ENCODE measurements at places on chromosomes 1 and 21.
A peak's percentile ranks its signal among the peaks of the same experiment; 100 is the strongest.

GRCh38 chr1:22290157-22290556, 147.3 kb upstream of the WNT4 start:
- no peak for DNase-seq

DNA sequence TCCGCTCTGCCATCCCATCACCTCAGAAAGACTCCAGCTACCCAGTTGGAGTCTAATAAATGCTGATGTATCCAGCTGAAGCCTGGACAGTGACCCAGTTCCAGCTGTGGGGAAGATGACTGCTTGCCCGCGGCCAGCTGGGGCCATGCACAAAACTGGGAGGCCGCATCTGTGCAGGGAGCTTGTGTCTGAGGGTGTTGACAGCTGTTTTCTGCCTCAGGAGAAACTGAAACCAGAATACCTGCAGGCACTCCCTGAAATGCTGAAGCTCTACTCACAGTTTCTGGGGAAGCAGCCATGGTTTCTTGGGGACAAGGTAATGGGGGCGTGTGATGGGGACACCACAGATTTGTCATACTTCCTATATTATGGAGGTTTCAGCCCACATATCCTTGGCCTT, 3.2 kb downstream of the GSTM2 start:
- DNase-seq: no peak

DNA sequence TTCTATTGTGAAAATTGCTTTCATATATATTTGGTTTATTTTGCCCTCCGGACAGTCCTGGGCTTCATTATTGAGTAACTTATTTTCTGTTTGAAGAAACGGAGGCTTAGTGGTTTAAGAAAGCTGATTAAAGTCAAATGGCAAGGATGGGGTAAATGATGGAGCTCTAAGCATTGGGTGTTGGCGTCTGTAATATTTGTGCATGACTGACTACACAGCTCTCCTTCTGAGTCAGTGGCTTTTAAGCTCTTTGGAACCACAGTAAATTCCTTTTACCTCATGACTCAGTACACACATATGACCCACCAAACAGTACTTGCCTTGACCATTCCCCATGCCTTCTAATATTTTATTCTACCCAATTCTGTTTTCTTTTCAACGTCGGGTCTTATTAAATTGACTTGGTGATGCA, 21.0 kb downstream of the B3GALT5 start:
- DNase-seq: peak; percentile 95

DNA sequence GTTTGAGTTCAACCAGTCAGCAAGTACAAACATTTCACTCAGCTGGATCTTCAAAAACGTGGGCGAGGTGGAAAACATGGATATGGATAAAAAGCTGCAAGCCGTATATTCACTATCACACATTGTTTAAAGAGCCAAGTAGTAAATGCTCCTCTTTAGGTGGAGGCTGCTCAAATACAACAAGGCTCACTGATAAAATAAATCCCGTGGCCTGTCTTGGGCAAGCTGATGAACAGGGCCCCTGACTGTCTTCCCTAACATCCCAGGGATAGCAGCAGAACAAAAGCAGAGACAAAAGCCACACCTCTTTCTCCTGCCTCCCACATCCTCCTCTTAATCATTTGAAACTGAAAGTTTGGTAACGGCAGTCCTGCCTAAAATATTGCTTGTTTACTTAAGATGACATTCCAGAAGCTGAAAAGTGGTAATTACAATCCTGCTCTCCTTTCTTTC, 357.7 kb downstream of the TTLL7 start:
- peak; percentile 0 for DNase-seq

- no peak for DNase-seq
Observed at GRCh38 chr1:247840818-247841217, 878 bp downstream of the OR11L1 start.

DNA sequence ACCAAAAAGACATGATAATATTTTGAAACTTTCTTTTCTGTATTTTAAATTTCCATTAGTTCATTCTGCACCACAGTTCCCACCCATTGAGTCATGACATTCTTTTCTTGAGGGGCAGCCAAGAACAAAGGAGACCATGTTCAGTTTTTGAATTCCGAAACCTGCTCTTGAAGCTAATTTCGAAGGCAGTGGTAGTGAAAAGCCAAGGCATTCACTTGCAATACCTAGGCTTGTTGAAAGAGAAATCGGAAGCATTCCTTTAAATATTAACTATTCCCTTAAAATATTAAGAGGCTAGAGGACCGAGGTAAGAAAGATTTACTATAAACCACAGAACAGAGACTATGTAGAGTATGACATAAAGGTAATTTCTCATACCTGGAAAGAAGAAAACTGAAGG, 256.3 kb downstream of the ADGRL2 start:
- DNase-seq: no peak

DNA sequence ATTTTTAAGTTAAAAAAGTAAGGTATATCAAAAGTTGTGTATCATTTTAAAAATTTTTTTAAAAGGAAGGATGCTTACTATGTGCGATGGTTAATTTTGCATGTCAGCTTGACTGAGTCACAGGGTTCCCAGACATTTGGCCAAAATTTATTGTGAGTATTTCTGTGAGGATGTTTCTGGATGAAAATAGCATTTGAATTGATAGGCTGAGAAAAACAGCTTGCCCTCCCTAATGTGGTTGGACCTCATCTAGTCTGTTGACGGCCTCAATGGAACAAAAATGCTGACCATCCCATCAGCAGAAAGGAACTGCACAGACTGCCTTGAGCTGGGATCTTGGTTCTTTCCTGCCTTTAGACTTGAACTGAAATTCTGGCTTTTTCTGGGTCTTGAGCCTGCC, 724.5 kb downstream of the NCAM2 start:
- DNase-seq: no peak

DNA sequence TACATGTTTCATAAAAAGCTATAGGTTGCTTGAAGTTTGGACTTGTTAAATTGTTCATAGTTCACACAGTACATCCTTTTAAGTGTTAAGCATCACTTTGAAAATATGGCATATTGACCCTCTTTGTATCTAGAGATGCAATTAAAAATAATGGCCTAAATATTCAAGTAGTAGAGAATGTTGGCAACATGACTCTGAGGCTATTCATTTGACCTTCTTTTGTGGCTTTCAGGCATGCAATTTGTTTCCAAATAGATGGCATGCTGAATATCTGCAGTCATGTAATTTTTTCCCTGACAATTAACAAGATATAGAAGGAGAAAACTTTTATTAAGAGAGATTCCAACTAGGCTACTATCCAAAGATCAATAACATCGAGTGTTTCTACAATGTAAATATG, 230.5 kb upstream of the ZRANB2 start:
- DNase-seq: no peak

DNA sequence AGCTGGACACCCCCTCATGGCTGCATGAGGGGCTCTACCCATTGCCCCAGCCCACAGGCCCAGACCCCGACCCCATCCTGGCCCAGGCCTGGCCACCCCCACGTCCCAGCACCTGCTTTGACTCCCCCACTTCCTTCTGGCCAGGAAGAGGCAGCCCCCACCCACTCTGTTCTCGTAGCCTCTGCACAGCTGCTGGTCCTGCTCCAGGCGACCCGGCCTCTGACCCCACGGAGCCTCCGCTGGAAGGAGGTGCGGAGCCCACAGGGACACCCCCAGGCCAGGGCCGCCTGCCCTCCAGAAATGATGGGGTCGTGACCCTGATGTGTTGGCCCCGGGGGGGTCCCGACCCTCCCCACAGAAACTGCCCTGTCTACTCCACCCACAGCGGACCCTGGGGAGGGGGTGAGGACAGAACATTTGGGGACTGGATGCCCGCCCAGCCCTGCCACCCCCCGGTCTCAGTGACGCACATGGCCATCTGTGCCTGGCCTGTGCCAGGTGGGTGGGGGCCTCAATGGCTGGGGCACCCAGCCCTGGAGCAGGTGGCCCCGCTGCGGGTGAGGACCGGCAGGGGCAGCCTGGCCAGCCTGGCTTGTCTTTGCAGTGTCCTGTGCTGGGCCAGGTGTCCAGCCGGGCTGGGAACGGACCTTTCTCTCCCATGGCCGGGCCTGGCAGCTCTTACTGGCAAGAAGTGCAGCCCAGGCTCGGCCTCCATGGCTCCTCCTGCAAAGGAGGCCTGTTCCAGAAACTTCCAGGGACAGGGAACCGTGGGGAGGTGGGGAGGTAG, 78.6 kb downstream of the MORN1 start:
- DNase-seq: no peak

GRCh38 chr1:66256629-66257572, 277.1 kb upstream of the SGIP1 start:
- peak; percentile 59 for DNase-seq

DNA sequence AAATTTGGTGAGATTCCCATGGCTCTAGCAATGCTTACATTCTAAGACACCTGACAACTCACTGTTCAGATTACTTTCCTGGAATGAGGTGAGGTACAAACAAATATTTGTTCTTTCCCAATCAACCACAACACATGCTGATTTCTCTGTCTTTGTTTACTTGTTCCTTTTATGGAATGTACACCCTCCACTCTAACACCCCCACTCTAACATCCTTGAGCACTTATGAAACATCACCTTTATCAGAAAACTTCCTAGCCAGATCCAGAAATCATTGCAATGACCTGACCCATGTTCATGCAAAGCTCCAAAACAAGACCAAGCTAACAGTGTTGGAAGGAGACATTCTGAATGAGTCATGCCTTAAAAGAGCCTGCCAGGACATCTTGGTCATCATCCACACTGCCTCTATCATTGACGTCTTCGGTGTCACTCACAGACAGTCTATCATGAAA, 35.5 kb downstream of the HSD3B1 start:
- no peak for DNase-seq

DNA sequence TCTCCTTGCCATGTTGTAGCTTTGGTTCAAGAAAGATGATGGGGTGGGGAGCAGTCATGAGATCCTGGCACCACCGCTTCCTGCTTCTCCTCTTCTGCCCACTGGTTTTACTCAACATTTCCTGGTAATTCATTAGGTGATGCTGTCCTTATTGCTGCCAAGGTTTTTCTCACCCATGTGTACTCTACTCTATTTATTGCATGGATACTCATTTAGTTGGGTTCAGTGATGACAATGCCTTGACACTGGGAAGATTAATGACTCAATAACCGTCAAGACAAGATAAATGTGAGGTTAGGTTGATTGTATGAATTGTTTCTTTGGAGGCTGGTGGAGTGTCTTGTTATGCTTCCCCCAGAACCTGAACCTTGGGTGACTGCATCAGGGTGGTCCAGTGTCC, 484.2 kb downstream of the SIPA1L2 start:
- no peak for DNase-seq

DNA sequence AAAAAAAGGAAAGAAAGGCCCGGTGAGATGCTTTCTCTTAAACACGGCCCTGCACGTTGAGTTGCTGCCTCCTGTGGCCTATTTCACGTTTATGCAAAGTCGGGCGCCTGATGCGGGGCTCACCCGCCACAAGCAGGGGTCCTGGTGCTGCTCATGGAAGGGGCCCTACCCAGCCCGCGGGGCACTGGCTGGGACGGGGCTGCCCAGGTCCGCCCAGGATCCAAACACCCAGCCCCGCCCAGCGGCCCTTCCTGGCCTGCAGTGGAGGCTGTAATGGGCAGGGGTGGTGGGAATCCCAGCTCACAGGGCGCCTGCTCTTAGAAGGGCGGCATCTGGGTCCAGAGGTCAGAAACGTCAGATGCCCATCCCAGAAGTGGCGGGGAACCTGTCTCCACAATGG, 1.6 kb downstream of the COL6A2 start:
- peak; percentile 54 for DNase-seq

DNA sequence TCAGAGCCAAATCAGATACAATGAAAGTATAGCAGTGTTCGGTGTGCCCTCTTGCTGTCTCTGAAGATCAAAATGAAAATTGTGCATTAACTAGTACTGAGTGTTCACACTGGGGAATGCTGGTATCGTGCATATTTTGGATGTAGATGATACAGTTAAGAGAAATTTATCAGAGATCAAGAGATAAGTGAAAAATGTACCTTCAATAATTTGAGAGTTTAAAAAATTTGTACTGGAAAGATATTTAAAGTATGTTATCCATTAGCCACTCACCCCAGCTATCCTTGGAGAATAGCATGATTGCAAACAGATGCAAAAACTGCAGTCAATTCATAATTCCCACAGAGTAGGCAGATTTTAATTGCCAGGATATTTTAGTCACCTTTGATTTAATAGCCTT, 56.4 kb downstream of the GREM2 start:
- no peak for DNase-seq

GRCh38 chr1:46699666-46700065, 19.2 kb downstream of the EFCAB14 start:
- no peak for DNase-seq

DNA sequence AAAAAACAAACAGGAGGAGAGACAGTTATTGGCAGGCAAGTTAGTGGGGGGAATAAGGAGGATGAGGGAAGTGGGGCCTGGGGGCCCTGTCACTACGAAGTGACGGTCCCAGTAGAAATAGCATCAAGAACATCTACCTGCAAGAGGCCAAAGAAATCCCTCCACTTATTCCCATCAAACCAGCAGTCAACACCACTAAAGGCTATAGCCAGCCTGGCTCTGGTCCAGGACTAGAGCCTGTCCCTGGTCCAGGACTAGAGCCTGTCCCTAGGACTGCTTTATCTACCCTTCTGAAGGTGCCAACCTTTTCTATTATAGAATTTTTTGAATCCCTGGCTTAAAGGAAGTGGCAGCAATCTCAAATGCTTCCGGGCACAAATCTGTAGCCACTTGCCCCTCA, 3.2 kb downstream of the KLF18 start:
- DNase-seq: no peak

DNA sequence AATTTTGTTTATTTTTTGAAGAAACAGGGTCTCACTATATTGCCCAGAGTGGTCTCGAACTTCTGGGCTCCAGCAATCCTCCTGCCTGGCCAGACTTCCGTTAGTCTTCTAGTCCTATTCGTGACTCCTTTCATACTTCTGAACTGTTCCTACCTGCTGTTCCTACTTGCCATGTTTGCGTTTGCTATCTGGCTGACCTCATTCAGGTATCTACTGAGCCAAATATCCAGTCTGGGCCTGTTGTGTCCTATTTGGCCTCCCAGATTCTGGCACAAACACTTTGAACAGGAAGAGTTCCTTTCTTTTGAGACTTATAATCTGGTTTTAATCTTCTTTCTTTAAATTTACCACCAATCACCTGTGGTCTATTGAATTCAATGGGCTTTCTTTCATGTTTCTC, 6.9 kb upstream of the NR1I3 start:
- no peak for DNase-seq

DNA sequence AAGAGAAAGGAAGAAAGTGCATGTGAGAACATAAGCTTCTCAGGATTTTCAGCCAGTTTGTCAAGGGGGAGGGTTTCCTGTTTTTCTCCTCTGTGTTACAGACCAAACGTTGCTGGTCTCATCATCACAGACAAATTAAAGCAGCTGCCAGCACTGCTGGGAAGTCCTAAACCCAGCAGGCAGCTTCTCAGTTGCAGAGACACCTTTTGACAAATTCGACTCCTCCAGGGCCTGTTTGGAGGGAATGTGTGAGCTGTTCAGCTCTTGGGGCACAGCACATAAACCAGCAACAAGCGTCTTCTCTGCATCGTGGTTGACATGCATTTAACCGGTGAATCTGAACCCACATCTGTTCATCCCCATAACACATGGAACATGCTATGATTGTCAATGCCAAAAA, 454.6 kb upstream of the RUNX1 start:
- DNase-seq: no peak

- DNase-seq: no peak
Observed at GRCh38 chr1:17914131-17914530, 159.0 kb downstream of the ACTL8 start.

Measured in ELR (cell line).